Immature natural killer cell (primary cell): ENCODE measurements at places on chromosomes 6 and 20.

DNA sequence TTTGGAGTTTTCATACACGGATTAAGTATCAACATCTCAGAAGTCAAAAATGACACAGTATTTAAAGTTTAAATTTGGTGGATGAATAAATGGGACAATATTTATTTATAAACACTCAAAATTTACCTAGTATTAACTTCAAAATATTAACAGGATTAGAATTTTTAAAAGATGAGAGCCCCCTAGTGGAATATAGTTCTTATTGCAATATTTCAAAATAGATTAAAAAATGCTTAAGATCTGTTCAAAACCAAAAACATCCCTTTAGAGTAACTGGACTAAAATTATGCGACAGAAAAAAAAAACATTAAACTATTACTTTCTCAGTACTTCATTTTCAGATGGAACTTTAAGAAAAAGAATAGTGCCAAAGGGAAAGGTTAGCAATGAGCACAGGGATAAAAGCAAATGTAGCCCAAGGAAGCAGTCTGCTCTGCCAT lies 56.6 kb downstream of the SNX14 start:
- no peak for DNase-seq

DNA sequence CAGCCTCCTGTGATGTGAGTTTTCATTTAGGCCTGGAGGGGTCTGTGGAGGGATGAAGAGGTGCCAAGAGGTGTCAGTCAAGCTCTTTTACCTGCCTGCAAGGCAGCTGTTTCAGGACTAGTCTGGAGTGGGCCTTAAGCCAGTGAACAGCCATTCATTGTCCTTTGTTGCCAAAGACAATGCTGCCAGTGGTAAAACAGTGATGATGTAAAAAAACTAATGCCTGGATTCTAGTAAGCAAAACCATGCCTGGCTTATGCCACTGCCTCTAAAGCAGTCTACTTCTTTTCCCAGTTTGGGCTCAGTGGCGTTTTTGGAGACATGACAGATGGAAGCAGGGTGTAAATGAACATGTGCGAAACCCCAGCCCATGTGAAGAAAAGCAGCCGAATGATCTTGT lies 93.5 kb upstream of the KCNK16 start:
- no peak for DNase-seq

- no peak for DNase-seq
Measured at GRCh38 chr6:2695454-2696095, 55.1 kb downstream of the MYLK4 start.

- no peak for DNase-seq
Measured at GRCh38 chr20:38671186-38671585, 53.1 kb upstream of the SLC32A1 start.

GRCh38 chr20:50073500-50073899 lies 39.5 kb downstream of the UBE2V1 start:
- no peak for DNase-seq

DNA sequence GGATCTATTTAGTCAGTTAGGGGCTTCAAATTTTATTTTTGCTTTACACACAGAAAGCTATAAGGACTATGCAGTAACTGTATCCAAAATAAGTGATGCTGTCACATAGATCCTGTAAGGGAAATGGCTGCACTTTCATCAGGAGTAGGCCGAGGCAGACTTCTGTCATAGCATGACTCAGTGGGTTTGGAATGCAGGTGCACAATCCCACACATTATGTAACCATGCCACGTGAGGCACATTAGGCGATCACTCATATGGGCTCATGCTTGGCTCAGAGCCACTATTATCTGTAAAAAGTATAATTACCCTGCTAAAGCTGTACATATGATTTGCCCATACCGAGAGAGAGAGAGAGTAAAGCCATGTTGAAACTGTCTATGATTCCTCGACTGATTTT lies 1189.4 kb upstream of the EYS start:
- DNase-seq, result no peak

GRCh38 chr6:12331951-12332749 lies 42.0 kb downstream of the EDN1 start:
- DNase-seq, result no peak

- DNase-seq, result no peak
Measured at GRCh38 chr6:134161041-134161440, 108.6 kb upstream of the SLC2A12 start.

DNA sequence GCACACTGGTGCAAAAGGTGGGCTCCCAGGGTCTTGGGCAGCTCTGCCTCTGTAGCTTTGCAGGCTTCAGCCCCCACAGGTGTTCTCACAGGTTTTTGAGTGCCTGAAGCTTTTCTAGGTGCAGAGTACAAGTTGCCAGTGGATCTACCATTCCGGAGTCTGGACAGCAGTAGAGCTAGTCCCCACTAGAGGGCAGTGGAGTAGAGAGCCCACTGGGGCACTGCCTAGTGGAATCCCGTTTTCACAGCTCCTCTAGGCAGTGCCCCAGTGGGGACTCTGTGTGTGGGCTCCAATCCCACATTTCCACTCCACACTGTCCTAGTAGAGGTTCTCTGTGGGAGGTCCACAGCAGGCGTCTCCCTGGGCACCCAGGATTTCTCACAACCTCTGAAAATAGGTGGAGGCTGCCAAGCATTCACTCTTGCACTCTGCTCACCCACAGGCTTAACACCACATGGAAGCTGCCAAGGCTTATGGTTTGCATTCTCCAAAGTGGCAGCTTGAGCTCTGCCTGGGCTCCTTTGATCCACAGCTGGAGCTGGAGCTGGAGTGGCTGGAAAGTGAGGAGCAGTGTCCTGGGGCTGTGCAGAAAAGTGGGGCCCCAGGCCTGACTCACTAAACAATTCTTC lies 86.3 kb upstream of the PROKR2 start:
- no peak for DNase-seq

DNA sequence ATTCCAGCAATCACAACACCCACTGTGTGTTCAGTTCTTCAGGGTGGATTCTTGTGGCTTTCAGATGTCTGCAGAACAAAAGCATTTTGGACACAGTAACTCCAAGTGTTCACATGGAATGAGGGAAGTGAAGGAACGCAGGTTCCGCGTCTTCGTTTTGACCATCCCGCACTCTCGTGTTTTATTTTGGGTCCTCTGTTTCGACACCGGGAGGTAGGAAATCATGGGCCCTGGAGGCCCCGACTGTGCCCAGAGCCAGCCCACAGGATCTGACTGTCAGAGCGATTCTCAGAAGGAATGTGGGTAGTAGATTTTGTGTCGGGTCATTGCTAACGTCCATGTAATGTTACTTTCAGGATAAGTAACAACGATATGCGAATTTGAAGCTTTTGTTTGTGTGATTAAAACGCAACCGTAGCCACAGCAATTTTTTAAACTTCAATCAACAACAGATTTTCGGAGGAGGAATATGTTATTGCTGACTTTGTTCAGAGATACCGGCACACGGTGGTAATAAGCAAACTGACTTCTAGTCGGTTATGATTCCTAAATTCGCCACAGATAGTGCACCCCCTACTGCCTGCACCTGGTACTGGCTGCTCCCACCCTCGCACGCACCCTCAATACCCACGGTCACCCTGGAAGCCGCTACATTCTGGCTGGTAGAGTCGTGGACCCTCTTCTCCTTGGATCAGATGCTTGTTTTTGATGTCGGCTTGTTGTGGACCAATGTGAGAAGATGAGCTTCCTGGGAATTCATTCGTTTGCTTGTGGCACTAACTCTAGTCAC lies 10.5 kb downstream of the NPEPL1 start:
- DNase-seq, result no peak

- no peak for DNase-seq
Measured at GRCh38 chr20:20612251-20612650, 100.2 kb downstream of the RALGAPA2 start.

GRCh38 chr20:4912380-4913142 lies 88.7 kb downstream of the SLC23A2 start:
- DNase-seq, result no peak

DNA sequence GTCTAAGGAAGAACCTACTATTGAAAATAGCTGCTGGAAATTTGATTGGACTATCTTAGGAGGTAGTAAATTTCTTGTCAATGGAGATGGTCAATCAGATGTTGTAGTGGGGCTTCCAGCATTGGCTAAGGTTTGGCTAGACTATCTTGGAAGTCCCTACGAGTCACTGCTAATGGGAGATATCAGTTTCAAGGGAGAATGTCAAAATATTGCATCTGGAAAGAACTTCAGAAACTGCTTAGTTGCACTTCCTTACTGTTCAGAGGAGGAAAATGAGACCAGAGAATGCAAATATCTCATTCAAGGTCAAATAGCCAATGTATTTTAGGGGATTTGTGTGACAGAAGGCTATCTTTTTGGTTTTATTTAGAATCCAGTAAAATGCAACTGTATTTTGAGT lies 53.5 kb upstream of the CCN2 start:
- DNase-seq, result no peak

DNA sequence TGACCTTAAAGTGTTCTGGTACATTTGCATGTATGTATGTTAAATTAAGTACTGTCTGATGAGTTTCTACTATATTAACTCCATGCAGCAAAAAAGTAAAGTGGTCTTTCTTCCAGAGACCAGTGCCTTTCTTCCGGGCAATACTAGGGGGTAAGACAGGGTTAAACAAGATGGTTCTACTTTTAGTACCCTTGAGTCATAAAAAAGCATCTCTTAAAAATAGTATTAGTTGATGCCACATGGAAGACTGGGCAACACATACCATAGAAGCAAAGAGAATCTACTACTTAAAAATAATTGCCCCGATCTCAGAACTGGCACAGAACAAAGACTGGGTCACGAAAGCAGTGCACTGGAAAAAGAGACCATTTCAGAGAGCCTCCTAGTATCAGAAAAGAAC lies 66.2 kb downstream of the SESN1 start:
- DNase-seq, result no peak

DNA sequence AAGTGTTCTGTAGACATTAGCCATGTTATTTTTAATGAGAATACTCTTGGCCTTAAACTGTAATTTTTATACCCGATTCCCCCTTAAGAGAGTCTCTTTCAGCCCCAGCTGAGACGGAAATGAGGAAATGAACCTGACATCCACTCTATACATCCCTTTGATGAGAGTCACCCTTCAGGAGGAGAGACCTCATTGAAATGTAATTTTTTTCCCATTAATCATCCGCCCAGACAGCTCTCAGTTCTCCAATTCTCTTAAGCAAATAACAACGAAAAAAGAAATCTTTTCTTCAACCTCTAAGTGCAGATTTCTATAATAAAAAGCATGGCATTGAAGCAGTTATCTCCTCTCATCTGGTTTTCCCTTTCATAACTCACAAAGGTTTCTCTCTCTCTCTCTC lies 243.8 kb upstream of the PMEPA1 start:
- no peak for DNase-seq

GRCh38 chr6:34970488-34970887 lies 81.4 kb downstream of the ANKS1A start:
- DNase-seq, result no peak

GRCh38 chr6:39090036-39090435 lies 24.9 kb downstream of the SAYSD1 start:
- no peak for DNase-seq

- DNase-seq, result no peak
Measured at GRCh38 chr20:25525867-25526266, 59.5 kb downstream of the NINL start.

GRCh38 chr6:166267526-166267925 lies 40.7 kb downstream of the PRR18 start:
- no peak for DNase-seq

GRCh38 chr20:3521852-3522740 lies 51.3 kb downstream of the ATRN start:
- no peak for DNase-seq

DNA sequence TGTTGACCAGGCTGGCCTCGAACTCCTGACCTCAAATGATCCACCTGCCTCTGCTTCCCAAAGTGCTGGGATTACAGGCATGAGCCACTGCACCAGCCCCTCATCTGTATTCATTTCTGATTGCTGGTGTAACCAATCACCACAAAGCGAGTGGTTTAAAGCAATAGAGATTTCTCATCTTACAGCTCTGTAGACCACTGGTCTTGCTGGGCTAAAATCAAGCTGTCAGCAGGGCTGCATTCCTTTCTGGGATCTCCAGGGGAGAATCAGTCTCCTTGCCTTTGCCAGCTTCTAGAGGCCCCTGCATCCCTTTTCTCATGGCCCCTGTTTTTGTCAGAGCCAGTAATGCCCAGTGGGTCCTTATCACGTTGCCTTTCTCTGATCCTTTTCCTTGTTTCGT lies 49.9 kb upstream of the PMEPA1 start:
- DNase-seq, result no peak

- no peak for DNase-seq
Measured at GRCh38 chr20:44087051-44087856, 99.7 kb downstream of the JPH2 start.
